T-helper 17 cell (primary cell): ENCODE measurements at places on chromosomes 6 and 20. TPM values are rescaled to one million over a fixed set of nuclear protein-coding genes. Genes with fewer than 3 reads are reported as not detected.

TRIM40 gene
- 0.22 TPM for total RNA-seq

GLP1R gene
- not detected for total RNA-seq

TULP1 gene
- not detected for total RNA-seq

MAS1 gene
- not detected for total RNA-seq

OSTM1 gene
- 36.7 TPM for total RNA-seq

BPHL gene
- total RNA-seq, result 7.7 TPM

GSTA3 gene
- not detected for total RNA-seq

LGSN gene
- not detected for total RNA-seq

EYS gene
- not detected for total RNA-seq

TAAR5 gene
- total RNA-seq, result not detected

GRM4 gene
- not detected for total RNA-seq

NRN1 gene
- total RNA-seq, result 0.31 TPM

TRDN gene
- not detected for total RNA-seq

ULBP2 gene
- 2.8 TPM for total RNA-seq

MAP1LC3A gene
- total RNA-seq, result 13.7 TPM

VNN1 gene
- total RNA-seq, result 0.42 TPM

BPI gene
- total RNA-seq, result not detected

OR10C1 gene
- total RNA-seq, result not detected

KIAA1755 gene
- total RNA-seq, result not detected

CGA gene
- total RNA-seq, result not detected

PTPRK gene
- total RNA-seq, result 0.77 TPM

FAM217A gene
- not detected for total RNA-seq

C6orf118 gene
- not detected for total RNA-seq

MPIG6B gene
- 129 TPM for total RNA-seq

MUC22 gene
- total RNA-seq, result not detected

BHLHE23 gene
- not detected for total RNA-seq

SLC22A16 gene
- not detected for total RNA-seq

LY6G6F gene
- 1.6 TPM for total RNA-seq

MEI4 gene
- not detected for total RNA-seq

C6orf58 gene
- total RNA-seq, result not detected

CLDN20 gene
- not detected for total RNA-seq

SLC17A4 gene
- total RNA-seq, result not detected

SRSF6 gene
- 285 TPM for total RNA-seq

AVP gene
- total RNA-seq, result not detected

VARS1 gene
- total RNA-seq, result 58.0 TPM

SLC13A3 gene
- total RNA-seq, result 0.10 TPM

NOL4L gene
- 62.9 TPM for total RNA-seq

PRDM1 gene
- total RNA-seq, result 122 TPM

LY86 gene
- total RNA-seq, result 0.73 TPM

DACT2 gene
- total RNA-seq, result not detected

FAM209B gene
- 1.5 TPM for total RNA-seq
